ENCODE measurements at places on chromosomes 5 and 9. TPM values are rescaled to one million over a fixed set of nuclear protein-coding genes. Genes with fewer than 3 reads are reported as not detected.

The ADAMTS12 gene
- total RNA-seq = 10.1 TPM

The ERCC8 gene
- total RNA-seq = 16.7 TPM

The SPAAR gene
- total RNA-seq = 9.6 TPM

The FCHSD1 gene
- 36.9 TPM for total RNA-seq

The SPINK6 gene
- total RNA-seq = not detected

The PCDHB9 gene
- 4.6 TPM for total RNA-seq

The ARL14EPL gene
- not detected for total RNA-seq

The XRCC4 gene
- 3.1 TPM for total RNA-seq

The LECT2 gene
- not detected for total RNA-seq

The TNFSF15 gene
- total RNA-seq = 2.1 TPM

The FAT2 gene
- total RNA-seq = under 0.01 TPM

The RETREG1 gene
- total RNA-seq = 57.5 TPM

The PIGO gene
- 19.4 TPM for total RNA-seq

The PHF24 gene
- 0.66 TPM for total RNA-seq

The ACOT12 gene
- not detected for total RNA-seq

The DBH gene
- not detected for total RNA-seq

The MARCHF11 gene
- not detected for total RNA-seq

The PSAT1 gene
- 6.9 TPM for total RNA-seq

The NUTM2F gene
- not detected for total RNA-seq

The TMEM215 gene
- total RNA-seq = 16.3 TPM

The NDUFA8 gene
- total RNA-seq = 18.0 TPM

The IFNK gene
- not detected for total RNA-seq

The ADCY2 gene
- 11.8 TPM for total RNA-seq

The ARHGEF39 gene
- total RNA-seq = 0.20 TPM

The FOXD4L3 gene
- not detected for total RNA-seq

The ABO gene
- 4.8 TPM for total RNA-seq

Data from tibial nerve (tissue), 4 donors.